Suprapubic skin (tissue), 4 donors: ENCODE measurements at places on chromosomes 1 and 21.

DNA sequence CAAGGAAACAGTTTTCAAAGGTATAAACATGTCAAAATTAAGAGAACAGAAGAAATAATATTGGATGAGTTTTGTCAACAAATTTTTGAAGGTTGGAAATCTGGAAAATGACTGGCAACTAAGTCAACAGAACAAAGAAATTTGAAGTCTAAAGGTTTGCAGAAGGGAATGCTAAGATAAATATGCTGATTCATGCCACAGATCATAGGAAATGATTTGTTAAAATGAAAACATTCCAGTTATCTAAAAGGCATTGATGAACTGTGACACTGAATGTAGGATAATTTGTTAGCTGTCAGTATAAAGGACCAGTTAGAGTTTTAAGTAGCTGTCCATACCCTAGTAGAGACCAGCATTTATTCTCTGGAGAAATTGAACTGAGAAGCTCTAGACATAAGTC lies 157.9 kb upstream of the CHRM3 start:
- no peak for DNase-seq

GRCh38 chr21:17784180-17784598 lies 35.0 kb downstream of the C21orf91 start:
- DNase-seq = no peak

DNA sequence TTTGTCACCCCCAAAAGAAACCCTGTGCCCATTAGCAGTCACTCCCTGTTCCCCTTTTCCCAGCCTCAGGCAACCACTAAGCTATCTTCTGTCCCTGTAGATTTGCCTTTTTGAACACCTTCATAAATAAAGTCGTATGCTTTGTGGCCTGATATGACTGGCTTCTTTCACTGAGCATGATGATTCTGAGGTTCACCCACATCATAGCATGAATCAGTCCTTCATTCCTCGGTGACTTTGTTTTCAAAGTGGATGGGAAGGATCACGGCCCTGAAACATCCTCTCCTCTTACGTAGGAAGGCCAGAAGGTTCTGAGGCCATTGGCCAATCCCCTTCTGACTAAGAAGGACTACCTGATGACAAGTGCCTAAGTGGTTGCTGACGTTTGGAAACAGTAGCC lies 39.1 kb downstream of the NIPAL3 start:
- DNase-seq = no peak

GRCh38 chr1:82731216-82731615 lies 930.5 kb downstream of the ADGRL2 start:
- no peak for DNase-seq

GRCh38 chr1:108533351-108534083 lies 26.4 kb upstream of the EEIG2 start:
- no peak for DNase-seq

- DNase-seq = no peak
Observed at GRCh38 chr1:201614262-201615015, 75.5 kb downstream of the NAV1 start.

DNA sequence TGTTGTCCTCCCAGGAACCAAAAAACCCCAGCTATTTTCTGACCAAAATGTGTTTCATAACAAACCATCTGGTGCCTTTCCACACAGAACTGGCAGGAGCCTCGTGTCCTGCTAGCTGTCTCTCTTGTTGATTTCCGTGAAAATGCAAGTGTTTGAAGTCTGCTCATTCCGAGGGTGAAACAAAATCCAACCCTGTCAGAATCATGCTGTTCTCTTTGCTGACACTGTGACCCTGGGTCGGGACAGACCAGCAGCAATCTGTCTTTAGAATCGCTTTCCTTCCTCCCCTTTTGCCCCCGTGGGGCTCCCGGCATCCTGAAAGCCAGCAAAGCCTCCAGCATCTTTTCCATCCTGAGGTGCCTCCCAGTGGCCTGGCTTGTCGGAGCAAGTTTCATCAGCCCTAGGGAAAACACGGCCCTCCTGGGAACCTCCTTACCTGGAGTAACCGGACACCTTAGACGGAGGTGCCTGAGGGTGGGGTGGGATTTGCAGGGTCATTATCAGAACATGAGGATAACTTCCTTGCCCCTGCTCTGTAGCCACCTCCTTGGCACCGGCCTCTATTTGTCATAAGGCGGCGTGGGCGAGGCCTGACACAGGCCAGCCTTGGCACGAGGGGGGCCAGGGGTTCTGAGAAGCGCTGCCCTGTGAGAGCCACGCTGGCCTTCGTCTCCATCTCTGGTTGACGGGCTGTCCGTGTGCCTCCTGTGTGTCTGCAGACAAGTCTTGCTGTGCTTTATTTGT lies 24.9 kb downstream of the LDLRAP1 start:
- no peak for DNase-seq

- DNase-seq = no peak
Observed at GRCh38 chr1:12113433-12114339, 50.6 kb downstream of the TNFRSF8 start.

- DNase-seq = no peak
Observed at GRCh38 chr1:41758500-41758899, 160.2 kb downstream of the HIVEP3 start.

DNA sequence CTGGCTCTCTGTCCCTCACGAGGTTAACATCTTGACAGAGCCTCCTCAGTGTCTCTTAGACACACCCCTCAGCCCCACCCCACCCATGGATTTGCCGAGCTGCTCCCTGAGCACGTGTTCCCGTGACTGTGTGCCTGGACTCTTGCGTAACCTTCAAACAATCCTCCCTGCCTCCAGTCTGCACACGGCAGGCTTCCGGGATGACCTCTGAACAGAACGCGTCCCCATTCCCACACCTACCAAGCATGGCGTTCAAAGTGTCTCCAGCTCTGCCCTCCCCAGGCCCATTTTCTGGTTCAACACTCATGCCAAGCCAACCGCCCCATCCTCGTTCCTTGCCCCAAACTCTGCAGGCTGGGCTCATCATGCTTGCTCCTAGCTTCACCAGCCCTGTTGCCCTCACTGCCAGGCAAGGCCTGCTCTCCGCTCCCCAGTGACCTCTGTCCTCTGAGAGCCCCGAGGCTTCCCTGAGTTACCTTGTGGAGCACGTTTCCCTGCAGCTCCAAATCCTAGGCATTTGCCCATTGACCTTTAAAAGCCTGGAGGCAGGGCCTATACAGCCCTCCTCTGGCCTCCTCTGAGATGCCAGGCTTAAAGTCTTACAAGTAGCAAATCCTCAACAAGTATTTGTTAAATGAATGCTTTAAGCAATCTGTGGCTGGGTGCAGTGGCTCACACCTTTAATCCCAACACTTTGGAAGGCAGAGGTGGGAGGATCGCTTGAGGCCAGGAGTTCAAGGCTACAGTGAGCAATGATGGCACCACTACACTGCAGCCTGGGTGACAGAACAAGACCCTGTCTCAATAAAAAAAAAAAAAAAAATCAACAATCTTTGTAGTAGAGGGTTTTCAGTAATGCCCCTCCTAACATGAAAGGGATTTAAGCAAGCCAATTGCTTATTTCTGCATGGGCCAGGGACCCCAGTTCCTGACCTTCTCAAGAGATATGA lies 5.0 kb downstream of the AGT start:
- DNase-seq = peak; percentile 87

DNA sequence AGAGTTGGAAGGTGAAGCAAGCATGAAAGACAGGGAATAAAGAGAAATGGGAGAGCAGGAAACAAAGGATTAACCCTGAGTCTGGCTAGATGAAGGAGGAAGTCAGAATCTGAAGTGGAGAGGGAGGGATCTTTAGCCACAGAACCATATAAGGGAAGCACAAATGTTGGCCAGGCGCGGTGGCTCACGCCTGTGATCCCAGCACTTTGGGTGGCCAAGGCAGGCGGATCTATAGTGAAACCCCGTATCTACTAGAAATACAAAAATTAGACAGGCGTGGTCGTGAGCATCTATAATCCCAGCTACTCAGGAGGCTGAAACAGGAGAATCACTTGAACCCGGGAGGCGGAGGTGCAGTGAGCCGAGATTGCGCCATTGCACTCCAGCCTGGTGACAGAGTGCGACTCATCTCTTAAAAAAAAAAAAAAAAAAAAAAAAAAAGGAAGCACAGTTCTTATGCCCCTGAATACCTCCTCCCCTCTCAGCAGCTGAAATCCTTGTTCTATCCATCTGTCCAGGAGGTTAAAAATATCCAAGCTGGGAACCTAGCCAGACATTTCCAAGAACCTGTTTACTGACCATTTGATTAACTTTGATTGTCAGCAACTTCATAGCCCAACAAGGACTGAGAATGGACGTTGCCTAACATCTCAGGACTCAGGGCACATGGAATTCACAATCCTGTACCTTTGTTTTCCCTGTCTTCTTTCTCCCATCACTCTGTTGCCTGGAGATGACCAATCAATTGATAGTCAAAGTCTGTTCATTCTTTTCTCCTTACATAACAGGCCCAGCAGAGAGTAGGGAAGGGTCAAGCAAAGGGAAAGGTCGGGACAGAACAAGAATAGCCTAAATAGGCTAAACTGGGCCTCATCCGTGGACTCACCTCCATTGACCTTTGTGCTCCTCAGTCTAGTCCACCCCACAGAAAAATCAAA lies 10.6 kb downstream of the TXNIP start:
- peak; percentile 67 for DNase-seq

- no peak for DNase-seq
Observed at GRCh38 chr21:14259747-14260146, 43.8 kb downstream of the RBM11 start.

DNA sequence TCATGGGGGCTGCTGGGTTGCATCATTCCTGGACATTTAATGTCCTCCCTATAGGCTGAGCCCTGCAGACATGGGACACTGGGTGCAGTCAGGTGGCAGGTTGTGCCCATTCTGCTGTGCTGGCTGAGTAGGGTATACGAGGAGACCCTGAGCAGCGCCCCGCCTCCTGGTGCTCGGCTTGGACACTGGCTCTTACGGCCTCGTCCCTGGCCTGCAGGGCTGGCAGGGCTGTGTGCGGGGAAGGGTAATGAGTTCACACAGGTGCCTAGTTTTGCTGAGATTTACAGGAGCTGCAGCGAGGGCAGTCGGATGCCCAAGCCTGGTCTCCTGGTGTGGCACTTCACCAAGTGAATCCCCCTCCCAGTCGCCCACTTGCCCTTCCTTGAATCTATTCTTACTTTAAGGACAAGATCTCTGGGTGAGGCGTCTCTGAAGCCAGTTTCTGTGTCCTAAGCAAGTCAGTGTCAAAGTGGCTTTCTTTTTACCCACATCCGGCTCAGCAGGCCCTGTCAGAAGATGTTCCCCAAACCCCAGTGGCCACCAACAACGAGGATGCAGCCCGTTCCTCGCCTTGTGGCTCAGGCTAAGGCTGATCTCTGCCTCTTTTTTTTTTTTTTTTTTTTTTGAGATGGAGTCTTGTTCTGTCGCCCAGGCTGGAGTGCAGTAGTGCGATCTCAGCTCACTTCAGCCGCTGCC lies 73.2 kb downstream of the MAN1C1 start:
- no peak for DNase-seq

DNA sequence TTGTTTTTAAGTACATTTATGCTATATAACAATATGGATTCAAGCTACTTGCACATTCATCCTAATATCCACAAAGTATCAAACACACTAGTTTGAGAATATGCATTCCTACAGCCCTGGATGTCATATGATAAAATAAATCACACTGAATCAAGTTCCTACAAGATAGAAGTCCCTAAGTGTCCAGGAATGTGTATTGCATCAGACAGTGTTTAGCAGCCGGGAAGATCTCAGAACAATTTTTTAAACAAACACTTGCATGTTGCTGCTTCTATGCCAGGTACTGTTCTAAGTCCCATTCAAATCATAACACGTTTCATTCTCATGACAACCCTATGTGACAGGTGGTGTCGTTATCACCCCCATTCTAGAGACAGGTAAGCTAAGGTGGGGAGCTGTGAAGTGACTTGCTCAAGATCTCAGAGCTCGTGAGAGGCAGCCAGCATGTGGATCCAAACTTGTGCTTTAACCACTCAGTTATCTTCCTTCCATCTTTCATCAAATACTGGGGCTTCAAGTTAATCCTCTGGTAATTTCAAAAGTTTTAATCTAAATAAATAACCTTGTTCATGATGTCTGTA lies 68.3 kb upstream of the KIF26B start:
- DNase-seq = no peak

DNA sequence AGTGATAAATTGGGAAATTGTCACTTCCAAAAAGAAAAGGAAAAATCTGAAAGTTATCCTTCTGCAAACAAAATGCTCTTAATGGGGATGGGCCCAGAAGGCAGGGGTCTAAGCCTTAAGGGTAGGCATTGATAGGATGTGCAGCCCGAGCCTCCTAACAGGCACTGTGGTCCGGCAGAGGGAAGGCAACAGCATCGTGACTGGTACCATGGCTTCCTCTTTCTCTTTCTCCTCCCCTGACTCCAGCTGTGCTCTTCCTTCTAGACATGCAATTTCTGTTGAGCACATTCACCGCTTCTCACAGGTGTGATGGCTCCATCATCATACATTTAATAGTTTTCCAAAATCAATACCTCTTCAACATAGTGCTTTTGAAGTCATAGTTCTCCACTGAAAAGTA lies 91.5 kb downstream of the SELENOF start:
- no peak for DNase-seq

DNA sequence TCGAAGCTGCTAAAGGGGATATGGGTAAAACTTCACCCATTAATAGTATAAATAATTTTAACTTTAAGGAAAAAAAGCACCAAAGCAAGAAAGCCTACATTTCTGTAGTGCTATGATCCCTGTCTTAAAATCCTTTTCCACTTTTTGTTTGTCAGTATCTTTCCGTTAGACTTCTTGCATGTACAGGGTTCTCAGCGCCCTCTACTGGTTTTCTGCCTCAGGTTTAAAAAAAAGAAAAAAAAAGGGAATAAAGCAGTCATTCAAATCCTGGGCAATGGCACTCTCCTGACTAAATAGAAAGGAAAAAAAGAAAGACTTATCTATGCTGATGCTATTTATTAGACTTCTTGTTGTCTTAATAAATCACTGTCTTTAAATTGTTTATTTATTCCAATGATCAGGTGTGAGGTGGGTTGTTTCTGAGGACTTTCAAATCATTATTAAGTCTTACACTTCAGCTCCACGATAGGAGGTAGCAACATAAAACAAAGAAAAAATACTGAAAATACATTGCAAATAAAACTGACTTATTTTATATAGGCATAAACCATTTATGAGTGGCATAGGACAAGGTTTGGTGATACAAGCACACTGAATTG lies 475.4 kb upstream of the NR5A2 start:
- DNase-seq = no peak

GRCh38 chr1:58687516-58687915 lies 12.3 kb downstream of the MYSM1 start:
- DNase-seq = no peak

DNA sequence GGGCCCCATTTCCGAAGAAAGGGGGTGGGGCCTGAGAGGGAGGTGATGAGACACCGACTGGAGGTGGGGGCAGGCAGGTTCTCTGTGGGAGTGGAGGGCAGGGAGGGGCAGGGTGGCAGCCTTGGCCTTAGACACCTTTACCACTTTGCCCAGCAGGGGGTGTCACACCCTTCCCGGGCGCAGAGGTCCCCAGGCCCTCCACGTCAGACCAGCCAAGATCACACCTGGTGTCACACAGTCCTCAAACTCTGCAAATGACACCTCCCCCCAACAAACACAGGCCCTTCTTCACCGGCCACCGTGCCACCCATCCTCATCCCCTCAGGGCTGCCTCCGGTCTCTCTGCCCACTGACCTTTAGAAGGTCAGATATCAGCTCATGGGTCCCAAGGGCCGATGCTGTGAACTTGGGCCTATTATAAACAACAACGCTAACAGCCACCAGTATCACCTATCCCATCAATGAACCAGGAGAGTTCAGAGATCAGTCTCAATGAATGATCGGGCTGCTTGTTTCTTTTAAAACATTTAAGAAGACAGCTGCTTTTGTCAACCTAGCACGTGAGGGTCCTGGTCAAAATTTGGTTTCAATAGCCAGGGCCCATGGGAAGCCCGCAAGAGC lies 103.9 kb downstream of the CASZ1 start:
- DNase-seq = no peak

GRCh38 chr1:89833183-89834082 lies 12.6 kb downstream of the LRRC8D start:
- DNase-seq = no peak
